ENCODE measurements at places on chromosomes 2 and 18. TPM values are rescaled to one million over a fixed set of nuclear protein-coding genes. Genes with fewer than 3 reads are reported as not detected.

GRCh38 chr2:42835577-42836371 is 43.4 kb upstream of the HAAO start:
- no peaks in the 10 kb centered on the region for H3K4me1 ChIP-seq
- DNase-seq: no peak
- H3K27ac ChIP-seq: peak overlapping the region; percentile 46
- H3K27me3 ChIP-seq: no peaks in the 10 kb centered on the region

SPIRE1 gene
- total RNA-seq: 17.5 TPM

GRCh38 chr2:172623249-172623965 is 67.5 kb downstream of the PDK1 start:
- H3K27ac ChIP-seq: no peak overlapping the region
- no peaks in the 10 kb centered on the region for H3K4me1 ChIP-seq
- H3K36me3 ChIP-seq: no peaks in the 10 kb centered on the region
- no peak for DNase-seq

IGFBP5 gene
- 196 TPM for total RNA-seq

PIAS2 gene
- 31.0 TPM for total RNA-seq

DNA sequence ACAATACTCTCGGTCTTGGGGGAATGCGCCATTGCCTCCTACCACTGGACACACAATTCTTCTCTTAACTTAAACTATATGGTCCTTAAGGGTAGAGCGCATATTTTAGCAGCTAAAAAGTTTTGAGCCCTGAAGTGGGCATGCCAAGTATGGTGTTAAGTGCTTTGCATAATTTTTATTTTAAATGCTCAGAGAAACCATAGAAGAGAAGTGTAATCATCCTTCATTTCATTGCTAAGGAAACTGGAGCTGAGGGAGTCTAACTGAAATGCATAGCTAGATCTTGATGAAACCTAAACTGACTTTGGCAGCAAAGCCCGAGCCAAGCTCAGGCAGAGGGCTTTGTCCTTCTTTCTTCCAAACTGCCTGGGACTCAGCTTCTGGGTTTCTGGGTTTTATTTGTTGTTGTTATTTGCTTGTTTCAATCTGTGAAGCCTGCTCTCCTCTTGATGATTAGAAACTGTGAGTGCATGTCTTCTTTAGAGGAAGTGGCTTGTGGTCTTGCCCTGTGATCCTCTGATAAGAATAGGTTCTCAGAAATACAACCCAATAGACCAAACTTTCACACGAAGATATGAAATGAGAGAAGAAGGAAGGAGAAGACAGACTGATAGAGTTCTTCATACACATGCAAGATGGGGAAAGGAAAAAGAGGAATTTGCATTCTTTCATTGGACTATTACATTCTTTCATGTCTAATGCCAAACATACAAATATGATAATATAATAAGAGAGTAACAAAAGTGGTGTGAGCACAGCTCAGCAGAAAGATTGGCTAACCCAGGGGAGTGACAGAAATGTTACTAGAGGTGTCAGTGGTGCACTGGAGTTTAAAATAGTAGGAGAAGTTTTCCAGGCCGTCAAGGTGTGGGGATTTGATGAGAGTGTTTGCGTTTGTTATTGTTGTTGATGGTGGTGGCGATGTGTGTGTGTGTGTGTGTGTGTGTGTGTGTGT is 7.5 kb upstream of the RNF144A start:
- H3K4me3 ChIP-seq: no peak overlapping the region
- DNase-seq: no peak
- no peak overlapping the region for H3K27ac ChIP-seq
- no peaks in the 10 kb centered on the region for H3K27me3 ChIP-seq
- H3K4me1 ChIP-seq: no peaks in the 10 kb centered on the region
- no peaks in the 10 kb centered on the region for H3K36me3 ChIP-seq

DNA sequence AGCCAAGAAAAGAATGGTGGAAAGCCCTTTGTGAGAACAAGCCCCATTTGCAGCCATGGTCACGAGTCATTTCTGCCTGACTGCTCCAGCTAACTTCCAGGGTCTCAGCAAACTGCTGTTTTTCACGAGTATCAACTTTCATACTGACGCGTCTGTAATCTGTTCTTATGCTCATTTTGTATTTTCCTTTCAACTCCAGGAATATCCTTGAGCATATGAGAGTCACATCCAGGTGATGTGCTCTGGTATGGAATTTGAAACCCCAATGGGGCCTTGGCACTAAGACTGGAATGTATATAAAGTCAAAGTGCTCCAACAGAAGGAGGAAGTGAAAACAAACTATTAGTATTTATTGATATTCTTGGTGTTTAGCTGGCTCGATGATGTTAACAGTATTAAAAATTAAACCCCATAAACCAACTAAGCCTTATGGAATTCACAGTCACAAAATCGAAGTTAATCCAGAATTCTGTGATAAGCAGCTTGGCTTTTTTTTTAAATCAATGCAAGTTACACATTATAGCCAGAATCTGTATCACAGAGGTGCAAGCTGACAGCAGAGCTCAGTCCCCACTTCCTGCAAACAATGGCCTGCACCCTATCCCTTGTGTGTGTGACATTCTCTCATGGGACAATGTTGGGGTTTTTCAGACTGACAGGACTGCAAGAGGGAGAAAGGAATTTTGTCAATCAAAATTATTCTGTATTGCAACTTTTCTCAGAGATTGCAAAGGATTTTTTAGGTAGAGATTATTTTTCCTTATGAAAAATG is 26.1 kb downstream of the SLC14A1 start:
- no peak for DNase-seq
- peaks cover 3% of the 10 kb centered on the region for H3K27me3 ChIP-seq
- H3K36me3 ChIP-seq: no peaks in the 10 kb centered on the region

- no peaks in the 10 kb centered on the region for H3K27me3 ChIP-seq
- H3K36me3 ChIP-seq: no peaks in the 10 kb centered on the region
- H3K4me3 ChIP-seq: no peak overlapping the region
- DNase-seq: no peak
These were observed 36.9 kb upstream of the RAB31 start for GRCh38 chr18:9671214-9671613.

- no peaks in the 10 kb centered on the region for H3K4me1 ChIP-seq
- no peak overlapping the region for H3K27ac ChIP-seq
- no peak for DNase-seq
- H3K4me3 ChIP-seq: no peak overlapping the region
- no peaks in the 10 kb centered on the region for H3K36me3 ChIP-seq
These were observed 905.6 kb downstream of the TMEM182 start for GRCh38 chr2:103667335-103667884.

ICOS gene
- total RNA-seq: 0.83 TPM

DNA sequence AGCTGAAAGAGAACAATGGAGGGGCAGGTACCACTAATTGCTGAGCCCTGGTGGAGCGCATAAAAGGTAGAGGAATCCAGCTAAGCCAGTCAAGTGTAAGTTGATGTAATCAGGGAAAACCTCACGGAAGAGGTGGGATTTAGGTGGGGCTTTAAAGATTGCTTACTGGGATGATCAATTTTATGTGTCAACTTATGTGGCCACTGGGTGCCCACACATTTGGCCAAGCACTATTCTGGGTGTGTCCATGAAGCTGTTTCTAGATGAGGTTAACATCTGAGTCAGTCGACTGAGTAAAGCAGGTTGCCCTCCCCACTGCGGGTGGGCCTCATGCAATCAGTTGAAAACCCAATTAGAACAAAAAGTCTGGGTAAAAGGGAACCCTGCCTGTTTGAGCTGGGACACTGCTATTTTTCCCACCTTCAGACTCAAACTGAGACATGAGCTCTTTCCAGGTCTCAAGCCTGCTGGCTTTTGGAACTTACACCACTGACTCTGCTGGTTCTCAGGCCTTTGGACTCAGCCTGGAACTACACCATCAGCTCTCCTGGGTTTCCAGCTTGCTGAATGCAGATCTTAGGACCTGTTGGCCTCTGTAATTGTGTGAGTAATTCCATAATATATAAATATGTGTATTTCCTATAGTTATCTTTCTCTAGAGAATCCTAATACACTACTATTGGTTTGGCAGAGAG is 67.3 kb downstream of the MYO5B start:
- no peak overlapping the region for H3K27ac ChIP-seq
- DNase-seq: no peak
- no peaks in the 10 kb centered on the region for H3K4me1 ChIP-seq
- H3K36me3 ChIP-seq: no peaks in the 10 kb centered on the region

LIPG gene
- 12.5 TPM for total RNA-seq

DLGAP1 gene
- 5.2 TPM for total RNA-seq

DNA sequence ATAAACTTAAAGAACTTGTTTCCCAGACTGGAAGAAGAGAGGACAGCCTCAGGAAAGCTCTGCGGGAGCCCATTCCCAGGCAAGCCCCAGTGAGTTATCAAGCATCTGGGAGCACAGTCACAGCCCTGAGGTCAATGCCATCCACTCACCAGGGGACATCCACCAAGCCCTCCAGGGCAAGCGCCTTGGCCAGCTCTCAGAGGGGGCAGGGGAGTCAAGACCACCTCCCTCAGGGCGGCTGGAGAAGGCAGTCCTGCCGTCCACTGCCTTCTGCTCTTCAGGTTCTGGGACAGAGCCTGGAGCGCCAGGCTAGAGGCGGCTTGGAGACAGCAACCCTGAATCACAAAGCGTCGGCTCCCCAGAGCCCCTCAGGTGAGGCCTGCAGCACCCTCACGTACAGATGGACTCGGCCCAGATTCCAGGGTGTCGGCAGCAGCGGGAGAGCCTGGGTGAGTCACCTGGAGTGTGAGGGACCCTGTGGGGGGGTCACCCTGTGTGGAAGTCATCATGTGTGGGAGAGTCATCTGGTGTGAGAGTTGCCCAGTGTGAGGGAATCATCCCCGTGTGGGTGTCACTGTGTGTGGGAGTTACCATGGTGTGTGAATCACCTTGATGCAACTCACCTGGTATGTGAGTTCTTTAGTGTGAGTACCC is 100.9 kb upstream of the TEX51 start:
- H3K4me3 ChIP-seq: no peak overlapping the region
- DNase-seq: no peak
- no peaks in the 10 kb centered on the region for H3K36me3 ChIP-seq
- H3K4me1 ChIP-seq: no peaks in the 10 kb centered on the region
- no peaks in the 10 kb centered on the region for H3K27me3 ChIP-seq
- H3K27ac ChIP-seq: no peak overlapping the region

All from lung (tissue), 17 donors.